RCC 7860 (cell line): ENCODE measurements at places on chromosomes 3 and 15.

GRCh38 chr3:66075281-66075680 lies 36.6 kb upstream of the MAGI1 start:
- no peak for DNase-seq

DNA sequence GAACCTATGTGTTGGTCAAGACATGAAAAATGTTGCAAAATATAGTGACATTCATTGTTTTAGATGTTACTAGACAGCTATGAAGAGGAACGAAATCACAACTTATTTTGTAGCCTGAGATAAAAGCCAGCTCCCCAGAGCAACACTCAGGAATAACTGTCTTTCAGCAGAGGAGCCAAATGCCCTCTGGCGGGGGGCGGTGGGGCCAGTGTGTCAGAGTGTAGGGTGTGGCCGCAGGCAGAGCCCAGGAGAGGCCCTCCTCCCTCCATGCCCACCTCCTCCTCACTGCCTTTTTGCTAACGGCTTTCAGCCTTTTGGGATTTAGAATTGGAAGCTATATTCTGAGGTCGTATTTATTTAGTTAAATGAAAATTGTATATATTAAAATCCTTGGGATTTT lies 16.9 kb downstream of the APOD start:
- DNase-seq, result no peak

GRCh38 chr3:69368129-69368741 lies 17.7 kb downstream of the FRMD4B start:
- no peak for DNase-seq

GRCh38 chr3:98846101-98846500 lies 55.4 kb downstream of the DCBLD2 start:
- peak; percentile 46 for DNase-seq

GRCh38 chr15:65336493-65337435 lies 32.3 kb downstream of the RNU5B-1 start:
- DNase-seq, result no peak

- no peak for DNase-seq
Observed at GRCh38 chr3:181710345-181711291, 1.1 kb upstream of the SOX2 start.

GRCh38 chr3:25265284-25265683 lies 162.8 kb upstream of the RARB start:
- no peak for DNase-seq

- no peak for DNase-seq
Observed at GRCh38 chr15:59160880-59161593, 45.6 kb upstream of the LDHAL6B start.

DNA sequence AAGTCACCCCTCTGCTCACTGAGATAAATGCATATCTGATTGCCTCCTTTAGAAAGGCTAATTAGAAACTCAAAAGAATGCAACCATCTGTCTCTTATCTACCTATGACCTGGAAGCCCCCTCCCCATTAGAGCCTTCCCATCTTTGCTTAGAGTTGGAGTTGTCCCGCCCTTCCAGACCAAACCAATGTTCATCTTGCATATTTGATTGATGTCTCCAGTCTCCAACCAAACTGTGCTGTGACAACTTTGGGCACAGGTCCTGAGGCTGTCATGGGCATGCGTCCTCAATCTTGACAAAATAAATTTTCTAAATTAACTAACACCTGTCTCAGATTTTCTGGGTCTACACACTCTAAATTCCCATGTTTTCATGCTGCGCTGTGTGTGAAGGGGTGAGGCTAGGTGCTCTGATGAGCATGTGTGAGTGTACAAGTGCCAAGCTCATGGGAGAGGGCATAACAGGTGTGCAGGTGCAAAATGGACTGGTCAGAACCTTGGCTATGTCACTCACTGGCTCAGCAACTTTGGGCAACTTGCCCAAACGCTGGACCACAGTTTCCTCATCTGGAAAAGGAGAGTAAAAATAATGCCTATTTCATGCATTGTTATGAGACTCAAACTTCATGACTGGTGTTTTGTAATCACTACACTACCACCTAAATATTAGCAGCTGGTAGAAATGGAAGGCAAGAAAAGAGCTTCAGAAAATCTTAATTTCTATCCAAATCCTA lies 7.2 kb downstream of the DAPK2 start:
- DNase-seq, result no peak

- DNase-seq, result no peak
Observed at GRCh38 chr3:186316666-186317260, 45.3 kb downstream of the DGKG start.

- DNase-seq, result no peak
Observed at GRCh38 chr3:73624017-73624820, 522 bp downstream of the PDZRN3 start.

DNA sequence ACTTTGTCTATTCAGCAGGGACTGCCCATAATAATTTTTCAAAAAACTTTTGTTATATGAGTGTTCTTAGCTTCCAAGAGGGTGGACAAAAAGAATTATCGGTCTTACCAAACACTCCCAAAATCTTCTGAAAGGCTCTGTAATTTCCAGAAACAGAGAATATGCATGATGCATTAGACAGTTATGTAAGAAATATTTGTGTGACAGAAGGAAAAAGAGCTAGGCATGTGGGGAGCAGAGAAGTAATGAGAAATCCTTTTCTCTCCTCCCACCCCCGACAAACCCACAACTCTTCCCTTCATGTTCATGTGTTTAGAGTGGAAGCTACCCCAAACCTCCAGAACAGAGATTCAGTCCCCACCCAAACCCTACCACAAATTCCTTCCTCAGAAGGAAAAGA lies 86.8 kb downstream of the MYO5A start:
- no peak for DNase-seq

GRCh38 chr3:171044835-171045793 lies 18.6 kb upstream of the SLC2A2 start:
- peak; percentile 84 for DNase-seq

GRCh38 chr3:25508901-25509300 lies 80.8 kb downstream of the RARB start:
- DNase-seq, result peak; percentile 76

DNA sequence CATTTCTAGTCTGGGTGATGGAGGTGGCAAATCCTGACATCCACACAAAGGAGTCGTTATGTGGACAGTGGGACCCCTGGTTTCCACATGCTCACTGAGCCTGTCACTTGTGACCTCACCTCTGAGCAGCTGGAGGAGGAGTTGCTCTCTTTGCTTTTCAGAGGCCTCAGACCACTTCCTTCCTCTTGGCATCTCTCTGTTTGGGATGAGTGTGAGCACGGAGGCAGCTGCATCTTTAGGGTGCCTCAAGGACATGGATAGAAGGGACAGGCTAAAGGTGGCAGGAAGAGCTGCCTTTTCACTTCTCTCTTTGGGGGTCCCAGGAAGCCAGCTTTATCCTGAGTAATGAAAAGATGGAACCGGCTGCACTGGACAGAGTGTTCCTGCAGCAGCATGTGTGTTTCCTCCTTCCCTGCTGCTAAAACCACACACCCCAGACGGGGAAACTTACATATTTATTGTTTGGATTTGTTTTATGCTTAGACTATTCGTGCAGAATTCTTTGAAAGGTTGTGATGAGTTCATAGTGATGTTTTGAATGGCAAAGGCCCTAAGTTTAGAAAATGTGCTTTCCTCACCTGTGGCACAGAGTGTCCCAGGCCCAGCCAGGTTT lies 31.8 kb downstream of the GPR171 start:
- no peak for DNase-seq

DNA sequence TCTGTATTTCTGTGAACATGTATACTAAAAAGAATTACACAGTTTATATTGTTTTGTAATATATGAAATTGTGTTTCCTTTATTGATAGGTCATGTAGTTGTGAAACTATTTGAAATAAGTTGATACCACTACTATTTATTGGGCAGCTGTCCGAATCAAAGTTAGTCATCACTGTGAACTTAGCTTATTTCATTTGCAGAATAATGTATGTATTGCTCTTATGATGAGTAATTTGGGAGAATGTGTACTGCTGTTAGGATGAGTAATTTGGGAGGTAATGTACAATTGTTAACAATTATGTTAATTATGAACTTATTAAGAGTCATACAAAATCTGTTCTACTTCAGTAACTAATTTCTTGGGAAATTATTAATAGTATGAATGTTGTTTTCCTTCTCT lies 22.2 kb downstream of the FXR1 start:
- no peak for DNase-seq

DNA sequence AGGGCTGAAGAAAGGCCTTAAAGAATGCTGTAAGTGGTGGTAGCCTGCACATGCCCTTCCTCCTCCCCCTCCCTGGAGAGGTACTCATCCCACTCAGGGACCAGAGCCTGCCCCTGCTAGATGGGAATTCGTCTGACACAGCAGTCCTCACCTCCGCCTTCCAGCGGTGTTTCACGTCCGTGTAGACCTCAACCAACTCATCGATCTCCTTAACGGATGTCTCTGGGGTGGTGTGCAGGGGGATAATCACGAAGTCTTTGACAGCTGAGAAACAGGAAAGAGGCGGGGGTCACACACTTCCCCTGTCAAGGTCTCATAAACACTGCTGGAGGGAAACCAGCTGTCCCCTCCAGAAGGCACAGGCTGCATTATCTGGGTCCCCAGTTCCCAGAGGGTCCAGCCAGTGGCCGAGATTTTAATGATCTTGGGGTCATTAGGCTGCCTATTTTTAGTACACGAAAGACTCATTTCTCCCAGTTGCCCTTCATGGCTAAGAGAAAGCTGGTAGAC lies 9.9 kb downstream of the DNASE1L3 start:
- no peak for DNase-seq

GRCh38 chr15:98844261-98844660 lies 163.3 kb downstream of the PGPEP1L start:
- no peak for DNase-seq

DNA sequence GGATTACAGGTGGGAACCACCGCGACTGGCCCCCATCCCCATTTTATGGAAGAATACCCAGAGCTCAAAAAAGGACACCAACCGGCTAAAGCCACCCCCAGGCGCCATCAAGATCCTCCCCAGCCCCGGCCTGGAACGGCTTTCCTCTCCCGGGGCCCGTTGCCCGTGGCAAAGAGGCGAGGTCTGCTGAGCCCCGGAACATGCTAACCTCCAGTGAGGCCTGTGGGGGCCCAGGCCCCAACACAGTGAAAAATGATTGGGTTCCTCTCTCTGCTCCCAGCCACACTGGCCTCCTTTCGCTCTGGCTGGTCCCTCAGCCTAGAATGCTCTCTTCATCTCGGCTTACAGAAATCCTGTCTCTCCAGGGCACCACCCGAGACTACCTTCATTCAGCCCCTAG lies 46.5 kb upstream of the SMAD6 start:
- DNase-seq, result no peak

DNA sequence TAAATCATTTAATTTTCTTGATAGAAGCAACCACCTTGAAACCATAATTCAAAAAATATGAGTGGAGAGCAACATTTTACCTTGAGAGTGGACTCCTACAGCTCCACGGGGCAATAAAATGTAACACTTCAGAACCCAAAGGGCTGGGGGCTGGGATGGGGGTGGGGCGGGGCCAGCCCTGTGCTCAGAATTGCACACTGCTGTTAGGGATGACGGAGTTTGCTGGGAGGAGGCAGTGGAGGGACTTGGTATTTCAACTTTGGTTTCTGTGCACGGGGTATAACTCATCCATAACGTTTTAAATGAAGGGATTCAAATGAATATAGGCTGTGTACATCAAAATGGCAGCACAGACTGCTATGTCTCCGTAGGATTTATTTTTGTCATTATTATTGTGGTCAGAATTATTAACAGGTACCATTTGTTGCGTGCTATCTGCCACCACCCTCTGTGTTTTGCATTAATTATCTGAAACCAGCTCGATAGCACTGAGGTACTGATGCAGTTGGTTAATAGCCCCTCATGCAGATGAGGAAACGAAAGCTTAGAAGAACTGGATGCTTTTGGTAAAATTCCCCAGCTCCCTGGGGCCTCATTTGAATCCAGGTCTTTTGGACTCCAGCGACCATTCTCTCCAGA lies 29.4 kb upstream of the WNT5A start:
- no peak for DNase-seq

DNA sequence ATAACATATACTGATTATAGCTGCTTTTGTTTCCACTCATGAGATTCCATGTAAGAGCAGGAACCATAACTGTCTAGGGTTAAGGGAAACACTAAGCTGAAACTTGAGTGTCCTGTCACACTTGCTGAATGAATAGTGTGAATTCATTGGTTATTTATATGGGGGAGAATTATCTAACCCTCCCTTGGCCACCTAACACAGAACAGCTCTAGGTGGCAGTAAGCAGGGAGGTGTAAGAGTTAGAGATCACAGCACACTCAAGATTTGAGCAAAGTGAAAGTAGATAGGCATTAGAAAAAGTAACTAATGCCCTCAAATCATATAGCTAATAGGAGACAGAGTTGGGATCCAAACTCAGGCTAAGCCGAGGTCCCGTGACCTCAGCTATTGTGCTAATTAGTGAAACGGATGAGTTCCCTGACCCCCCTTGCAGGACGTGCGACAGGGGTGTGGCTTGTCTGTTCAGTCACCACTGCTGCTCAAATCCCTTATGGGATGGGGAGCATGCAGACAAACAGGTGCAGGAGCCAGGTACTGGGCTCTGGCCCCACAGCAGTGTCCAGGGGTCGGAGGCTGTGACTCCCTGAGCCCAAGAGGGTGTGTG lies 27.7 kb upstream of the ANO10 start:
- no peak for DNase-seq
